ENCODE measurements at places on chromosomes 1 and 21. TPM values are rescaled to one million over a fixed set of nuclear protein-coding genes. Genes with fewer than 3 reads are reported as not detected.

DNA sequence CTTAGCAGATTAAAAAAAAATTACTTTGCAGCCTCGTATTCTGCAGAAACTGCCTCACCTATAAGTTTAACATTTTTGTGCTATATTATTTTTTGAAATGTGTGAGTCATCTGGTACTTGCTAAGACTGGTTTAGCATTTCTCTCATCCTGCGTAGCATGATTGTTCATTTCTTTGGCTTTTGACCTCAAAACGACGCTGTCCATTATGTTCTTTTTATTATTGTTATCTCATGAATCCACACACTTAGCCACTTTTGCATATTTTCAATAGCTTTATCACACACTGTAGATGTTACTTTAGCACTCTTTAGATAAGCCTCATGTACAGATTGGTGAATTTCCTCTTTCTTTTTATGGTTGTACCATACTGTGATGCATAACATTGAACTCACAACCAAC, 1004.9 kb upstream of the NCAM2 start:
- DNase-seq, result no peak

DNA sequence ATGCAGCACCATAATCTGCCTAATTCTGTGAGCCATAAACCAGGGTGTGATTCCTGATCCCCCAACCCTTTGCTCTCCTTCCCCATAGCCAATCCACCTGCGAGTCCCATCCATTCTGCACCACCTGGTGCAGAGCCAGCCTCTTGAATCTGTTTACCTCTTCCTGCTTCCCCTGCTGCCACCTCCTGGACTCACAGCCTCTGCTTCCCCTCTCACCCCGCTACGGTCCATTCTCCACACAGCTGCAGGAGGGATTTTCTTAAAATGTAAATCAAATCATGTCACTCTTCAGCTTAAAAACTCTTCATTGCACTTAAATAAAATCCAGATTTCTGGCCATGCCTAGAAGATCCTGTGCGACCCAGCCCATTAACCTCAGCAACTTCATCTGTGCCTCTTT, 186.7 kb downstream of the FOXD2 start:
- DNase-seq, result no peak

TMEM222 gene
- 17.3 TPM for total RNA-seq

DNA sequence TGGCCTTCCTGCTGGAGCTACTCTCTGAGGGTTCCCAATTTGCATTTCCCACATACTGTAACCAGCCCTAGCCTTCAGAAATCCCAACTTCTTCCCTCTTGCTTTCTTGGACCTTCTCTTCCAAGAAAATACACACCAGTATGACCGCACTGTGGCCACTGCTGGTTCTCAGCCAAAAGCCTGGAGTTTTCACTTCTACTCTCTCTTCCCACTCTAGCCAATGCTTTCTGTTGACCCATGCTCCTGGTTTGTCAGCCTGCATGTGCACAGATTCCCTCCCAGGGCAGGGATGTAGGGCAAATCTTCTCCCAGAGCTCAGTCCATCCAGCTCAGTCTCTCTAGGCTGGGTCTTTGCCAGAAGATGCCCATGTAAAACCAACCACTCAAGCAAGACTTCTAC, 664 bp downstream of the SLAMF1 start:
- no peak for DNase-seq

DNA sequence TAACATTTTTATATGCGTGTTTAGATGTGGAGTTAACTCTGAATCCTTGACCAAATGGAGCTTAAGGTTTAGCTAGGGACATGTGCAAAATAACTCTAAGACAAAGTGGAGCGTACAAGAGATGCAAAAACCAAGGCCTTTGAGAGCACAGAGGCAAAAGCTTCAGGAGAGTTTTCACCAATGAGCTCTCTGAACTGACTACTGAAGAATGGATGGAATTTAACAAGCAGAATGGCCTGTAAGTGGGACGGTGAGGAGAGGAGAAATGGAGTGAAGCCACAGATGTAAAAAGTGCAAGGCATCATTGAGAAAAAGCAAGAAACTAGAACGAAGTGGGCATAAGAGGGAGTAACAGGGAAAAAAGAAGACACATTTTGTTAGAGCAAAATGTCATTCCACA, 260.0 kb downstream of the RGS7 start:
- no peak for DNase-seq

- DNase-seq, result peak; percentile 83
These were observed 28.0 kb upstream of the GLIS1 start for GRCh38 chr1:53766831-53767405.

GRCh38 chr1:201506092-201506491, 831 bp downstream of the CSRP1 start:
- DNase-seq, result no peak

- DNase-seq, result no peak
These were observed 340.3 kb upstream of the SNX7 start for GRCh38 chr1:98321191-98321590.

DNA sequence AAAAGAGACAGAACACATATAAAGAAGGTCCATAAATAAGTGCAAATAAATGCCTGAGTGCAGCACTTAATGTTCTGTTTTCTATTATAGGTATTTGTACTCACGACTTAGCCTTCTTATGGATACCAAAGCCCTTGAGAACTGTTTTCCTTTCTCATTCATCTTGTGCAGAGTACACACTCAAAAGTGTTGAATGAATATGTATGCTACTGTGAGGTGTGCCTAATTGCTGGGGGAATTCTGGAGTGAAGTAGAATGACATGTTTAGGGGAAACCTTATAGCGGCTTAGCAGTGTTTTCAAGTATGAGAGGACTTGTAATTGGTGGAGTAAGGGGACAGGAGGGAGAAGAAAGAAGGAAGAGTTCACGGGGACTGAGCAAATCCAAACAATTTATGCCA, 157.6 kb downstream of the CACNA1E start:
- no peak for DNase-seq

- no peak for DNase-seq
These were observed 1.5 kb downstream of the OR14A2 start for GRCh38 chr1:247746391-247746935.

All from fibroblast of villous mesenchyme (primary cell).